ENCODE measurements at places on chromosomes 2 and 18.
A peak's percentile ranks its signal among the peaks of the same experiment; 100 is the strongest.

GRCh38 chr2:8541223-8541622 is 140.6 kb upstream of the ID2 start:
- DNase-seq = no peak

GRCh38 chr2:231486851-231487596 is 22.7 kb upstream of the NCL start:
- DNase-seq = no peak

GRCh38 chr18:23945416-23946079 is 69.0 kb upstream of the TTC39C start:
- DNase-seq = no peak

DNA sequence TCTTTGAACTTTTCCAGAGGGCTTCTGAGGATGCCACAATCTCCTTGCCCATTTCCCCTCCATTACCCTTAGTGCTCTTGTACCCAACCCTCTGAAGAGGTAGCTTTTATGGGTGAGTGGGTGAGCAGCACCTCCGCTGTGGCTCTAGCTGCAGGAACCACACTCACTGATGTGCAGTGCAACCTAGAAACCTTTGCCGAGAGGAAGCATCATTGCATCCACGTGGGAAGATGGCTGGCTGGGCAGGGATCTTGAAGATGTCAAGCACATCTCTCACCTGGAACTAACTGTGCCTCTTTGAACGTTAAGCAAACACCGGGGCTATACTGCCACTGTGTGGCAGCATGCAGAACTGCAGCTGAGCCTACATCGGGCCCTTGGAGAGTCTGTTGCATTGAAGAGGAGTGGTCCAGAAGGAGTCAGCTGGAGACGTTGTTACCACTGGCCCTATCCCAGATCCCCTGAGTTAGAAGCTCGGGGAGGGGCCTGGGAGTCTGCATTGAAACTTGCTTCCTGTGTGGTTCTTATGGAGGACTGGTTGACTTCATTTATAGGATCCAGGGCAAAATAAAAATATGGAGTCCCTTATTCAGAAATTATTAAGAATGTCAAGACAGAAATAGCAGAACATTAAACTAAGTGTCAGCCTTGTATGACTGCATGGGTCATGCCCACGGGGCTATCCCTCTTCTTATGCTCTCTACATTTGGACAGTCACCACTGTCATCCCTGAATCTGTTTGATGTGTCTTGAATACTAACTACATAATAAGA is 28.7 kb downstream of the IGFBP5 start:
- peak; percentile 83 for DNase-seq

GRCh38 chr2:134207589-134208209 is 46.2 kb upstream of the MGAT5 start:
- peak; percentile 83 for DNase-seq

- no peak for DNase-seq
These were observed 1037.7 kb upstream of the KLHL29 start for GRCh38 chr2:22347306-22347705.

- no peak for DNase-seq
These were observed 11.8 kb downstream of the RTN4 start for GRCh38 chr2:55038428-55038827.

- DNase-seq = no peak
These were observed 408.7 kb upstream of the KCNH7 start for GRCh38 chr2:163247156-163247846.

DNA sequence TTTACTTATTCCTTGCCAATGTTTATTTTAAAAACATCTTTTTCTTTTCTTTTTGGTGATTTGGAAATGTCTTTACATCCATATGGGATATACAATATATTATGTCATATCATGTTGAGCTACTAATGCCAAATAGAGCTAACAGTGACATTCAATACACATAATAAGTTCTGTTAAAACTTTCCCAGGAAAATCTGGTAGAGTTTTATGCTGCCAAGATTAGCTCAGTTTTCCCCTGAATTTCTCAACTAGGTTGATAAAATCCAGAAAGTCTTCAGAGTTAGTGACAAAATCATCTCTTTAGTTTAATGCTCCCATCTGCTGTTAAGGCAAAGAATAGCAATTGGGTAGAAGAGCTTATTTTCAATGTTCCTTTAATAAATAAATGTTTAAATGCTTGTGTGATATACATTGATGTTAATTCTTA is 9.9 kb downstream of the COL3A1 start:
- no peak for DNase-seq

GRCh38 chr2:63058144-63058920 is 7.7 kb downstream of the OTX1 start:
- DNase-seq = peak; percentile 5

DNA sequence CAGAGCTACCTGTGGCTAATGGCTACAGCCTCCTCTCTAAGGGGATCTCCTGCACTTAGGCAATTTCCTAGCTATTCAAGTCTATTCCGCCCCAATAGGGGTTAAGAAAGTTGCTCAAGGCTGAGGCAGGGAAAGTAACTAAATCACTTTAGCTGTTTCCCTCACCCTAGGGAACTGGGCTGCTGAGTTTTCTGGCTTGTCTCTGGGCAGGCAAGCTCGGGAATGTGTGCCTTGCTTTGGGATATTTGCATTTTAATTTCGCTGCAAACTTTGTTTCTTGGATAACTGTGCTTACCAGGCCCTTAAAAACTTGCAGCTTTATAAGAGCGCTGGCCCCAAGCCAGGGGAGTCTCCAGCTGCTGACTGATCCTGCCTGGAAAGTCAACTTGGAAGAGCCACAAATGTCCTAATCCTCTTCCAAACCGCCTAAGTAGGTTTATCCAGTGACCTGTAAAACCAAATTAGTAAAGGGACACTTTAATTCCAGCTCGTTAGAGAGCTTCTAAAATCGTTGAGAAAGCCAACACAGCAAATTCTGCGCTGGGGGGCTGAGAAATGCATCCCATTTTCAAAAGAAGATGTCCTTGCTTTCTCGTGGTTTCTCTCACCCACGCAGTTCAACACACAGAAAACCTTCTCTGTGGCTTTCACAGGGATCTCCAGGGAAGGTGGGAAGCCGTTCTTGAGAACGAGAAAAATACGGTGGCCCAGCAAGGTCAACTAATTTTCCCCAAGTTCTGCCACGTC is 59.5 kb upstream of the SP3 start:
- DNase-seq = no peak
